ENCODE measurements at places on chromosomes 12 and 14.
A peak's percentile ranks its signal among the peaks of the same experiment; 100 is the strongest.

- no peak for DNase-seq
These were observed 3.6 kb downstream of the CLEC2A start for GRCh38 chr12:9928607-9929006.

GRCh38 chr12:62695696-62696095, 229.1 kb downstream of the MON2 start:
- no peak for DNase-seq

GRCh38 chr14:23177181-23177580, 6.3 kb downstream of the SLC7A8 start:
- no peak for DNase-seq

DNA sequence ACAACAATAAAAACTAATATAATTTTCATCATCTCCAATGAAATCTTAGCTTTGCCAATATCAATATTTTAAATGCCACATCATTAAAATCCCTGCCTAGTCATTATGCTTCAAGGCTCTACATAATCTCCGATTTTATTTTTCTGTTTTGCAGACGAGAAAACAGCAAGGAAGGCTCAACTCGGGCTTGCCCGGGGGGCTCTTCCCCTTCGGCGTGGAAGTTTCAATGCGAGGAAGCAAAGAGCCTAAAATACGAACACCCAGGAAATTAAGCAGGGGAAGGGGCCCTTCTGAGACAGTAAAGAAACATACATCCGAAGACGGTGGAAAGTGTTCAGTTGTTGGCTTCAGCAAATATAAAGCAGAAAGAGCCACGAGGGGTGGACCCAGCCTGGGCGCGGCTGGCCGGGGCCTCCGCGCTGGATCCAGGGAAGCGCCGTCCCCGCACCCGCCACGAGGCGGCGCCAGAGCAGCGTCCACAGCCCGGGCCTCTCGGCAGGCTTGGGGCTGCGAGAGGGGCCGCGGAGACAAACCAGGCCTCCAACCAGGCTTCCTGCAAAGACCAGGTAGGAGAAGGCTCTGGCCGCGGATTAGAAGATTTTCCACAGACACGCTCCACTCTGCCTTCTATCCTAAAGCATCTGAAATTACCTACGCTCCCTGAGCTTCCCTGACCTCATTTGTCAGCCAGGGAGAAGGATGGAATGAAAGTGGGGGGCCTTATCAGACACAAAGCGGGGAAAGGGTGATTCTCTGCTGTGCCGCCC, 77.2 kb downstream of the SERPINA3 start:
- DNase-seq = peak; percentile 69

GRCh38 chr14:73741876-73742519, 27.8 kb upstream of the PNMA1 start:
- peak; percentile 55 for DNase-seq

GRCh38 chr12:39835517-39836489, 216.2 kb upstream of the ABCD2 start:
- DNase-seq = no peak

DNA sequence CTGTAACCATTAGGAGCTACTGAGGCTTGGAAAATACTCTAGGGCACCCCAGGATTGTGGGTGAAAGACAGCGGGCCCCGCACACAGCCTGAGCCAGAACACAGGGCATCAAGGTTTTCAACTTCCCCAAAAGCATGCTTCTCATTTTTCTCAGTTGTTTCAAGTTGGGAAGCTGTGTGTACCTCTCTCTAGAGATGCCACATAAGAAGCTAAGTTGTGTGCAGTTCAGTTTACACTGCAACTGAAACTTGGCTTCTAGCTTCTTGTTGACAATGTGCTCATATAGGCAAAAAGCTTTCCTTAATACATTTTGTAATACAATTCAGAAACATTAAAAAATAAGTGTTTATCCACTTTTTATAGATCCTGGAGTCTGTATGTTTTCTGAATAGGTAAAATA, 88.1 kb upstream of the PTPRR start:
- no peak for DNase-seq

GRCh38 chr12:41521872-41522379, 333.8 kb downstream of the PDZRN4 start:
- no peak for DNase-seq

GRCh38 chr12:94644141-94644979, 6.0 kb downstream of the TMCC3 start:
- DNase-seq = peak; percentile 24

- no peak for DNase-seq
These were observed 22.4 kb downstream of the ACTN1 start for GRCh38 chr14:68956724-68957123.

- no peak for DNase-seq
These were observed 20.7 kb downstream of the IFT43 start for GRCh38 chr14:76006253-76006652.

- no peak for DNase-seq
These were observed 1.5 kb upstream of the GPR65 start for GRCh38 chr14:88003425-88003824.

GRCh38 chr12:125331342-125332052, 266.3 kb downstream of the AACS start:
- DNase-seq = no peak

DNA sequence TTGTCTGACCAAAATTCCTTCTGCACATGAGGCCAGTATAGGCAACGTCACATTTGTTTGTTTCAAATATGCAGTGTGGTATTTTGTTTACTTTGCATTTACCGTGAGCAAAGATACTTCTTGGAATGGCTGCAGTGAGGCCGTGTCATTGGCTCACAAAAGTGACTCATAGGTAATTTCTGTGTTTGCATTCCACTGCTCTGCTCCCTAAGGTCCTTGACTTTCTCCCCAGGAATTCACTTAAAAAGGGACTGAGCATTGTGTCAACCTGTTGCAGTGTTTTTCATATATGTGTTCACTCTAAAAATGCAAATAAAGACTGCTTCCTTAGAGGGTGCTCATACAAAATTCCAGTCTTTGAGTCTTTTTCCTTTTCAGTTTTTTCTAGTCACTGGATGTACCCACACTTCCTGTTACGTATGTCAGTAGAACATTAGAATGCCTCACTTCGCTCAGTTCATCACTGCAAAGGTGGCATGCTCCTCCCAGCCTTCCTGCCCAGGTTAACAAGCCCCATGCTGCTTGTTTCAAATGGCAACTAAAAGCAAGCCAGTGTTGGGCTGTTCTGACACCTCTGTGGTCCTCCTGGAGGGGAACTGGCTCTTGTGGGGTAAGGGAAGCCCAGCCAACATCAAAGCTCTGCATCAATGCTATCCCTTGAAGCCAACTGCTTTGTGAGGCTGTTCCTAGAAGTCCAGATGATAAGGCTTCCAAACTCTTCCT, 9.1 kb downstream of the C12orf76 start:
- DNase-seq = peak; percentile 29

DNA sequence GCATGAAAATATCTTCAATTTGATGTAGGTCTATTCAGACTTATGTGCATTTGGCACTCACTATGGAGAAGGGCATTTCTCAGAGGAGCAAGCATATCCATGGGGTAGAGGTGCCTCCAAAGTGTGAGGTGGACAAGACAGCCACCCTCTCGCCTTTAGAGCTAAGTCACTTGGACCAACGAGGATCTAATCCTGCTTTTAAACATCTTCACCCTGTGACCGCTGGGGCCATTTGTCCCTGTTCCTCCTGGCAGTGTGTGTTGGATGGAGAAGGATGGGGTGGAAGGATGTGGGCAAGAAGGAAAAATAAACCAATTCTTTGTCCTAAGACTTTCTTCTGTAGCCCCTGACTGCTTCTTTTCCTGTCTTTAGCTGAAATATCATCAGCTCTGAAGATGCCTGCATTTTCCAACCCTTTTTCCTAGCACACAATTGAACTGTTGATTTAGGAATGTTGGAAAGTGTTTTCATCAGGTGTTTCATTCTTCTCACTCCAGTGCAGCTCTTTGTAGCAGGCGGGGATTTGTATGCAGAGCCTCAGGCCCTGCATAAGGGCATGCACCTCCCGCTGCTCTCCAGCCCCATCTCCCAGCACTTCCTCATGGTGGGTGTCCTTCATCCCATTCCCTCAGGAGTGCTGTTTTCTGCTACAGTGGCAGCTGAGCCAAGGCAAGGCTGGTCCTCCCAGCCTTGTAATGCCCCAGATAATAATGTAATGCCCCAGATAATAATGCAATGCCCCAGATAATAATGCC, 5.3 kb downstream of the FGF6 start:
- no peak for DNase-seq

- DNase-seq = no peak
These were observed 234.0 kb upstream of the HMGA2 start for GRCh38 chr12:65590318-65590717.

- DNase-seq = peak; percentile 6
These were observed 27.6 kb downstream of the PMCH start for GRCh38 chr12:102169922-102170621.

DNA sequence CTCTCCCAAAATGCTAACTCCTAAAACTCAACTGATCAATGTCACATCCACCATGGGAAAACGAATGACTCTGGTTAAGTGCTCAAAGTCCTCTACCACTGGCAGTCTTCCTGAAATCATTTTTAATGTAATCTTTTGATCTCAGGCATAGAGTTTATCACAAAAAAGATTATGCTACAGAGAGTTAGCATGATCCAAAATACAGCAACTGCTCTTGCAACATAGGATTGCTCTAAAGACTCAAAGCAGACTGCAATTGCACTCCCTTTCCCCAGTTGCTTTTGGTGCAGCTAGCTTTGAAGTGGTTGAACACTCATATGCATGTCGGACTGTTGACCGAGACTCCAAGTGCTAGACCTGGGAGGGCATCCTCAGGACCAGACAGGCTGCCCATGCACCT, 109.3 kb downstream of the C12orf42 start:
- DNase-seq = no peak

DNA sequence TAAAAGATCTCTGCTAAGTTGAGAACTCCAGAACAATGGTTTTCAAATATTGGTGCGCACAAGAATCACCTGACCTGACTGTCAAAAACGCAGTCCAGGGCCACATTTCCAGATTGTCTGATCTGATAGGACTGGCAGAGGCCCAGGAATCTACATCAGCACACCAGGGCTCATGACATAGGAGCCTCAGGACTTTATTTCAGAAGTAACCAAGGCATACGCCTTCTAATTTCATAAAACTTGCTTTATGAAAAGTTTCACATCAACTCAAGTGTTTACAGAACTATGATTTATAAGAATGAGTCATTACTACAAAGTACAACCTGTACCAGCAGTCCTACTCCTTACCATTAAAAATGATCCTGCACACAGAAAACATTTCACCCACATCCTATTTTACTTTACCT, 47.7 kb upstream of the PTPRO start:
- no peak for DNase-seq

- DNase-seq = no peak
These were observed 66.1 kb downstream of the WASHC3 start for GRCh38 chr12:101995684-101996083.

DNA sequence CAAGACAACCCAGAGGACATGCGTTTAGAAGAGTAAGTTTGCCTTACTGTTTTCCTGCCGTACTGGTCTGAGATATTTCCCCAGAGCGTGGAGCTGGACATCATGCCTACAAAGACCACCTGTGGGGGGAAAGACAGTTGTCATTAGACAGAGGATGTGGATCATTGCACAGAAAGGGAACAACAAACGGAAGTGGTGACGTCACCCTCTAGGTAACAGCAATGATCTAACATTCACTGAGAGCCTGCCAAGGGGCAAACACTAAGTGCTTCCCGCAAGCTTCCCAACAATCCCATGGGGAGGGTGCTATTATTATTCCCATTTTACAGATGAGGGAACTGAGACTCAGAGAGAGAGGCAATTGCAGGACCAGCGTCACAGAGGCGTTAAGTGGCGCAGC, 48.5 kb downstream of the SVOP start:
- no peak for DNase-seq

DNA sequence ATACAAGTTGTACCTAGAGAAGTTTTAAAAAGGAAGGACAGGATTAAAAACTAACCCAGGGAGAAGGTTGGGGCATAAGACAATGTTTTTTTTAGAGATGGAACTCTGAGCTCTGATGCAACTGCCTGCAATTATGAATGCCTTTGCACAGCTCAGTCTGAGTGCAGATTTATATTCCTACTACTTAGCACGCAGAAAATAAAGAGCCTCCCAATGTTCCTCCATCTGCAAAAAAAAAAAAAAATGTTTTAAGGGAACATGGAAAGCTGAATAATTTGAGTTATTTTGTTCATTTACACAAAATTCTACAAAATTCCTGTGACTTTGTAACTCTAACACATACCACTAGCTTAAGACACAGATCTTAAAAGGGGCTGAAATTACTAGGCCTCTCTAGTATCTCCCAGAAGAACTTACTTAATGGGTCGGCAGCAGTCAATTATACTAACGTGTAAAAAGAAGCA, 15.7 kb downstream of the CLIP1 start:
- DNase-seq = no peak

- no peak for DNase-seq
These were observed 305.6 kb upstream of the DIO3 start for GRCh38 chr14:101255765-101256125.

DNA sequence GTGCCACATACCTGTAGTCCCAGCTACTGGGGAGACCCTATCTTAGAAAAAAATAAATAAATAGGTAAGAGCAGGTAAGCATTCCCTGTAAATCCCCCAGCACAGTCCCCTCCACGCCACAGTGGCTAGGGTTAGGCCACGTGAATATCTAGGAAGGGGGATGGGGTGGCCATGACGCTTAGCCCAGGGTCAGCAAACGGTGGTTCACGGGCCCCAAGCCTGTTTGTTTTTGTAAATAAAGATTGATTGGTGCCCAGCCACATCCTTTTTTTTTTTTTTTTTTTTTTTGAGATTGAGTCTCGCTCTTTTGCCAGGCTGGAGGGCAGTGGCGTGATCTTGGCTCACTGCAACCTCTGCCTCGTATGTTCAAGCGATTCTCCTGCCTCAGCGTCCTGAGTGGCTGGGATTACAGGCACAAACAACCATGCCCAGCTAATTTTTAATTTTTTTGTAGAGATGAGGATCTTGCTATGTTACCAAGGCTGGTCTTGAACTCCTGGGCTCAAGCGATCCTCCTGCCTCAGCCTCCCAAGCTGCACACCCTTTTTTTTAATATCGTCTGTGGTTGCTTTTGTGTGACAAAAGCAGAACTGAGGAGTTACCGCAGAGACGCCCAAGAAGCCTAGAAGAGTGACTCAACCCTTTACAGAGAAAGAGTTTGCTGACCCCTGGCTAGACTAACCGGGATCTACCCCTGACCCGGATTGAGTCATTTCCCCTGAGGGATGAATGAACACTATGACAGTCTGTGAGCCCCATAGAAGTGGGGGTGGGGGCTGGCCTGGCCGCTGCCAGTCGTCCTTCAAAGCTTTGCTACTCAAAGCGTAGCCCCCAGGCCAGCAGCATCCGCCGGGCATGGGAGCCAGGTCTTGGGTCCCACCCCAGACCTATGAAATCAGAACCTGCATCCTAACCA, 113.7 kb upstream of the NCOR2 start:
- DNase-seq = peak; percentile 46

GRCh38 chr12:42129595-42130204, 15.0 kb downstream of the GXYLT1 start:
- no peak for DNase-seq

DNA sequence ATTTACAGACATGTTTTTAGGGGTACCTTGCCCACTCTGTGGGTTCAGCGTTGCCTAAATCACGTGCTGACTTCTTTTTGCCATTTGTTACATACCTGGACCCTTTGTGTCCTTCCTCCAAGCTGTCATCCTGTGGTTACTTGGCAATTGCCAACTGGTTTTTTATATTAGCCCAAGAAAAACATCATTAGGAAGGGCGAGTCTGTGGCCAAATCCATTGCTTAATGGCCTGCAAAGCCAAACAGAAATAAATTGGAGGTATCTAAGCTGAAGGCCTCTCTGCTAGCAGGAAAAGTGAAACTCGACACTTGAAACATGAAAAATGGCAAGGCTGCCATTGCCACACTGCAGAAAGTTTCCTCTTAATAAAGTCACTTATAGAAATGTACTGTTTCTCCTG, 190.4 kb downstream of the NUAK1 start:
- DNase-seq = no peak
